ENCODE measurements at places on chromosomes 4 and X. TPM values are rescaled to one million over a fixed set of nuclear protein-coding genes. Genes with fewer than 3 reads are reported as not detected.
A peak's percentile ranks its signal among the peaks of the same experiment; 100 is the strongest.

DNA sequence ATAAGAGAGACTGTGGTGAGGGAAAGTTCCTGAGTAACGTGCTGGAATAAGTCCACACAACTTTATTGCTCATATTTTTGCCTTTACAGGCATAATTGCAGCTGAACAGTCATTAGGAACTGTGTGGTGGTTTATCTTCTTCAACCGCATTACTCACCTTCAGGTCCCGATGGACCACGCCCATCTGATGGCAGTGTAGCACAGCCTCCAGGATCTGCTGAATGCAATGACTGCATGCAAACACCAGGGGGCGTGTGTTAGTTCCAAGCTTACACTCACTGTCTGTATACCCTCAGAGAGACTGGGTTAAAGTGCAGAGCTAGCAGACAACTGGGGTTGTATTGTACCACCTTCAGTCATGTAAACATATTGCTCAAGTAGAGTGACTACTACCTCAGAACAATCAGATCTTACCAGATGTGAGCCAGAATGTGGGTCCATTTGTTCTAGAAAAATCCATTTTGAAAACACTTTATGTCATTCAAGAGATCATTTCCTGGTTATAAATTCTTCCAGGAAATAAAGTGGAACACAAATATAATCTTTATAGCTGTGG is 214.0 kb downstream of the CAMK2D start:
- peak; percentile 94 for DNase-seq

DNA sequence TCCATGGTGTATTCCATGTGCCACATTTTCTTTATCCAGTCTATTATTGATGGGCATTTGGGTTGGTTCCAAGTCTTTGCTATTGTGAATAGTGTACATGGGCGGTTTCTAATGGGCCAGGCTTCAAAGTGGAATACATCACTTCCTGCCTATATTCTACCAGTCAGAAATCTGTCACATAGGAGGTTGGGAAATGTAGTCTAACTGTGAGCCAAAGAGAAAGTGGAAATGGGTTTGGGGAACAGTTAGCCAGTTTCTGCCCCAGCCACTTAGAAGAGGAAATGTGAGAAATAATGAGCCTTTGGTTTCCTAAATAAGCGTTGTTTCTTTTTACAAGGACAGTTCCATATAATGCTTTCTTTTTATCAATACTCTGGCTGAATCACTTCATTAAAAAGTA is 85.1 kb upstream of the AP1S2 start:
- DNase-seq, result no peak

DNA sequence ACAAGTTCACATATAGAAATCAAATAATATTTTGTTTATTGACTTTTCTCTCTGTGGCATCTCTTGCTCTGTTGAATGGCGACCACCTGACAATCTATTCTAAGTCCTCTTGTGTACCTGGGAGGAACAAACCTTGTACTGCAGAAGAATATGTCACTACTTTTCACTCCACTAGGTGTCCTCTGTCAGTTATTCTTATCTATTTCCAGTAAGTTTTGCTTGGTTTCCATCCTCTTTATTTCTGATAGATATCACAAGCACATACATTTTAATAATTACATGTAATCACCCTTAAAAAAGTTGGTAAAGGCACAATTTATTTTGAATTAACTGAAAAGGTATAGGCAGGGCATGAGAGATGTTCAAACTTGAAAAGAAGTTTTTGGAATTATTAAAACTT is 238.4 kb downstream of the SNCA start:
- DNase-seq, result no peak

- DNase-seq, result no peak
Measured at GRCh38 chr4:100519205-100519604, 1.4 kb upstream of the EMCN start.

DNA sequence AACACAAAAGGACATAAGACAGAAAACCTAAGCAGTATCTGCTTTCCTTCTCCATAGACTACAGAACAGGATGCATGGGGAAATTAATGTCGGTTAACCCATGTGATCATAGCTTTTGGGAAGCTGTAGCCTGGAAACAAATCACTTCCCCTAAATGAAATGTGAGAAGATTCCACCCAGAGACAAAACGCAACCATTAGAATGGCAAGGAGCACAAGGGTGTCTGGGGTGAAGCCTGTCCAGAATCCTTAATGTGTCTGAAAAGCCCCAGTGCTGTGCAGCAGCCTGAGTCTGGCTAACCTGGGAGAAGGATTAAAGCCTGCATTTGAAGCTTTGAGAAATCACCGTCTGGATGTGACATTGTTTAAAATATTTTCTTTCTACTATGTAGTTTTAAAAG is 213.3 kb downstream of the ANKRD50 start:
- no peak for DNase-seq

GRCh38 chr4:54367059-54367458 is 138.0 kb downstream of the PDGFRA start:
- no peak for DNase-seq

- DNase-seq, result peak; percentile 75
Measured at GRCh38 chr4:89283226-89284009, 24.2 kb downstream of the GPRIN3 start.

GRCh38 chr4:86044593-86044985 is 315.3 kb downstream of the MAPK10 start:
- DNase-seq, result no peak

GRCh38 chr4:79833857-79834256 is 239.2 kb downstream of the ANTXR2 start:
- no peak for DNase-seq

Gene NOX1
- not detected for total RNA-seq

Gene NDP
- total RNA-seq, result not detected

Gene UGDH
- total RNA-seq, result 18.8 TPM

Gene SUPT20HL1
- total RNA-seq, result not detected

Gene CEP135
- total RNA-seq, result 18.8 TPM
